ENCODE measurements at places on chromosomes 5 and 9. TPM values are rescaled to one million over a fixed set of nuclear protein-coding genes. Genes with fewer than 3 reads are reported as not detected.

Gene ROR2
- total RNA-seq, result 0.24 TPM

Gene NUTM2F
- total RNA-seq, result not detected

Gene SEC16A
- 22.4 TPM for total RNA-seq

Gene UCK1
- total RNA-seq, result 12.8 TPM

Gene SAPCD2
- total RNA-seq, result 4.1 TPM

Gene FBP1
- total RNA-seq, result not detected

Gene TAF11L5
- total RNA-seq, result not detected

Gene NME5
- total RNA-seq, result 1.7 TPM

Gene ARRDC3
- 59.7 TPM for total RNA-seq

Gene CSF1R
- under 0.01 TPM for total RNA-seq

Gene C7
- not detected for total RNA-seq
